Activated T-cell treated with anti-CD3 and anti-CD28 coated beads for 4 hours (primary cell): ENCODE measurements at places on chromosomes 1 and 21.

- no peak for DNase-seq
Observed at GRCh38 chr1:222592171-222592570, 2.4 kb upstream of the TAF1A start.

DNA sequence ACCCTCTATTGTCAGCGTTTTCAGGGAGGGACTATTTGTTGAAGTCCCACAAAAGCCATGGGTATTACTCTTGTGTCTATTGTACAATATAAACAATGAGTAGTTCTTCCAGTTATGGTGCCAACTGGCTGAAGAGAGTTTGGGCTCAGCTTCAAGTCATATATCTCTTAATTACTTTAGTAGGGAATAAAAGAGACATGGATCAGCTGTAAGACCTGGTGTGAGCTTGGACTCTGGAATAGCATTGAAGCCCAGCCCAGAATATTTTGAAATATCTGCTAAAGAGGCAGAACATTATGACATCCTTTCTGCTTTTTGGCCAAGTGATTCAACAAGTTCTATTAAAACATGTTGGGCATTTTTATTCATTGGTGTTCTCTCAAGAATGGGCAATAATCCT, 224.9 kb downstream of the BACH1 start:
- no peak for DNase-seq

DNA sequence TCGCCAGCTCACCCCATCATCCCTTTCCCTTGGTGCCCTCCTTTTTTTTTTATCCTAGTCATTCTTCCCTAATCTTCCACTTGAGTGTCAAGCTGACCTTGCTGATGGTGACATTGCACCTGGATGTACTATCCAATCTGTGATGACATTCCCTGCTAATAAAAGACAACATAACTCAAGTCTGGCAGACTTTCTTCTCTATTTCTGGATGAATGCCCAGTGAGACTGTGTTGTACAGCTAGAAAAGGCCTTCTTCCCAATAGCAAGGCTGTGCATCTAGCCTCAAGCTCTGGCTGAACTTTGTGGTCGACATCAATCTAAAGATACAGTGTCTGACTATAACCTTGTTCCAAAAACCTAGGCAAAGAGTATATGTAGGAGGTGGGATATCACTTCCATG, 6.4 kb downstream of the IL24 start:
- DNase-seq, result no peak

DNA sequence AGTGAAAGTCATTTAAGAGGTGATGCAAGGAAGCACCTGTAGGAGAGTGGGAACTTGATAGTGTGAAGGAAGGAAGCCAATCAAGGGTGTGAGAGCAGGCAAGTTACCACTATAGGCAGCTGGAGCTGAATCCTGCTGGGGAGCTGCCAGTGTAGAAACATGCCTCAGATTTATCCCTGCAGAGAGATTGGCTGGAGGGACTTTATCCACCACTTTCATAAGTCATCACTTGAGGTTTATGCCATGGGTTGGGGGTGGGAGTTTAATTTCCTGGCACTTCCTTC, 443.6 kb downstream of the PLPP3 start:
- DNase-seq, result no peak

DNA sequence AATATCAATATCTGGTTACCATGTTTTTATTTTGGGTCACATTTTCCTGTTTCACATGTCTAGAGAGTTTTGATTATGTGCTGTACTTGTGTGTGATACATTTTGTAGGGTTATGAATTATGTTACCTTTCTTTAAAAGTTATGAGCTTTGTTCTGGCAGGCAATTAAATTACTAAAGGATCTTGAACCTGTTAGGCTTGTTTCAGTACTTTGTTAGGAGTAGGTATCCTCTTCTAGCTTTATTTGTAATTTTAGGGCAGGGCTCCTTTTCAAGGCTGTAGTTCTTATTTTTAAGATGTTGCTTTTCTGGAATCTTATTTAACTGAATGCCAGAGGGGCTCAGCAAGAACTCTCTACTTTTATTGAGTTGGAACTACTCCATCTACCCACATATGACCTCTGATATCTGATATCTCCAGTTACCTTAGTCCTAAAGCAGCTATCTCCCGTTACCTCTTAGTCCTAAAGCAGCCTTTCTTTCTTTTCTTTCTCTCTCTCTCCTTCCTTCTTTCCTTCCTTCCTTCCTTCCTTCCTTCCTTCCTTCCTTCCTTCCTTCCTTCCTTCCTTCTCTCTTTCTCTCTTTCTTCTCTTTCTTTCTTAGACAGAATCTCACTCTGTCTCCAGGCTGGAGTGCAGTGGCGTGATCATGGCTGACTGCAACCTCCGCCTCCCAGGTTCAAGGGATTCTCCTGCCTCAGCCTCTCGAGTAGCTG, 23.8 kb downstream of the KCTD3 start:
- no peak for DNase-seq

DNA sequence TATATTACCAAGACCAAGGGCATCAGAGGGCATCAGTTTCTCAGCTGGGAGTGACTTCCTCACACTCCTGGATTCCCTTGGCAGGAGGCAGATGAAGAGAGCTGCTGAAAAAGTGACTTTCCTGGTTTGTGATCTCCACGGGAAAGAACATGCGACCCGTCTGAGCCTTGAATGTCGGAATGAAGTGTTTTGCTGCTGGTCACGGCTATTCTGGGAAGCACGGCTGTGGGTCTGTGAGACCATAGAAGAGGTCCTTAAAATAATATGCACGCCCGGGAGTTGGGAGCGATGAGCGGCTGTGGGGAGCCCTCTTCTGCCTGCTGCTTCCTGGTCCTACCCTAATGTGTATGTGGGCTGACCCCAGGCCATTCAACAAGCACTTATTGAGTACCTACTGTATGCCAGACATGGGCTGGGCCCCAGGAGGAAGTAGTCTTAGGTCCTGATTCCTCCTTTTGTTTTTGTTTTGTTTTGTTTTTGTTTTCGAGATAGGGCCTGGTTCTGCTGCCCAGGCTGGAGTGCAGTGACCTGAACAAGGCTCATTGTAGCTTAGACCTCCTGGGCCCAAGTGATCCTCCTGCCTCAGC, 13.2 kb upstream of the UMODL1 start:
- no peak for DNase-seq

- no peak for DNase-seq
Observed at GRCh38 chr1:243313635-243314536, 58.0 kb downstream of the SDCCAG8 start.
